ENCODE measurements at places on chromosomes 5 and 9.

DNA sequence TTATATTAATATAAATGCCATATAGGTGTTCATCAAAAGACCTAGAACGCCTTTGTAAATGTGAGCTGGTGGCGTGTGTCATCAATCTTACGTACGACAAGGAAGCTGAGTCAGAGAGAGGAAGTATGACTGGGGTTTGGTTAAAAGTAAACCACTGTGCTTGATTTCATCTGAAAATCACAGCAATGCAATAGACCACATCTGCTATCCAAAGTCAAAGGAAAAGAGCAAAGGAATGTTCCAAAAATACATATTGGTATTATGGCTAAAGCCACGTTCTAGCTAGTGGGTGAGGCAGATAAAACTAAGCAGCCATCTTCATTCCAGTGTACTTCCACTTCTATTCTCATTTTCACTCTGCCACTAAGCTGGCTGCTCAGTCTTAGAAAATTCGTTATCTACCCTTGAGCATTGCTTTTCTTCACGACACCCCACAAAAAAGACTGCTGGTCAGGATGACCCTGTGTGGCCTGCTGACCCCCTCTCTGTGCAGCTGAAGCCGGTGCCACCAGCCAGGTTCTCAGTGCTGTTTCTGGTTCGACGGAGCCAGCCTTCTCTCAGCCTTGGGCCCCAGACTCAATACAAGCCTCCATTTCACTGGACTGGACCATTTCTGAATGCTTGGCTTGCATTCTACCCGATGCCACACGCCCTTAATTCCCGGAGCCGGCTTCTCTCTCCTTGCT, 23.8 kb downstream of the SHC3 start:
- DNase-seq: peak; percentile 79

DNA sequence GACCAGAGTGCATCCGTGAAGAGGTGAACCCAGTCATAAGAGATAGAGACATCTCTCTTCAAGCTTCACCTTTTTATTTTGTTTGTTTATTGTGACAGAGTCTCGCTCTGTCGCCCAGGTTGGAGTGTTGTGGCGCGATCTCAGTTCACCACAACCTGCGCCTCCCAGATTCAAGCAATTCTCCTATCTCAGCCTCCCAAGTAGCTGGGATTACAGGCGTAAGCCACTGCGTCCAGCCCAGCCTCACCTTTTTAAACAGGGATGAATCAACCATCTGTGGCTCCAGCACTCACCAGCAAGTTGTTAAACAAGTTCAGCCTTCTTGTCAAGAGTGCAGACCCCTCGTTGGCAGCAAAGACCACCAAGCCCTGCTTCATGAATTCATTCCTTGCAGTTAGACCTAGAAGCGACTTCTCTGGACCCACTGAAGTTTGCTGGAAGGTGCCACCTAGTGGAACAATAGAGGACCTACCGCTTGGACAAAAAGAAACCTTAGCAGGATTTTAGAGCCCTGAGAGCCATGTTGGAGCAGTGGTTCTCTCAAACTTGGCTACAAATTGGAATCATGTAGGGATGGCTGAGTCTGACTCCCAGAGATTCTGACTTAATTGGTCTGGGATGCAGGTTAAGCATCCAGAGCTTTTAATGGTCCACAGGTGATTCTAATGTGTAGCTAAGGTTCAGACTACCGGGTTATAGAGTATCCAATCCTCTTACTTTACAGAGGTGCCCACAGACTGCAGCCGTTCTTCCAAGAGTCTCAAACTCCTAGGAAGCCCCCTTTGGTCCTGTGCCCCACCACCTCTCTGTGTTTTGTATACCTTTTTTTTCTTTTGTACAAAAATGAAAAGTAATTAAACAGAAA, 10.5 kb upstream of the GALNT10 start:
- DNase-seq: no peak

- no peak for DNase-seq
These were observed 34.3 kb downstream of the NTRK2 start for GRCh38 chr9:84703793-84704192.

- DNase-seq: no peak
These were observed 75.0 kb upstream of the IZUMO3 start for GRCh38 chr9:24620741-24621140.

DNA sequence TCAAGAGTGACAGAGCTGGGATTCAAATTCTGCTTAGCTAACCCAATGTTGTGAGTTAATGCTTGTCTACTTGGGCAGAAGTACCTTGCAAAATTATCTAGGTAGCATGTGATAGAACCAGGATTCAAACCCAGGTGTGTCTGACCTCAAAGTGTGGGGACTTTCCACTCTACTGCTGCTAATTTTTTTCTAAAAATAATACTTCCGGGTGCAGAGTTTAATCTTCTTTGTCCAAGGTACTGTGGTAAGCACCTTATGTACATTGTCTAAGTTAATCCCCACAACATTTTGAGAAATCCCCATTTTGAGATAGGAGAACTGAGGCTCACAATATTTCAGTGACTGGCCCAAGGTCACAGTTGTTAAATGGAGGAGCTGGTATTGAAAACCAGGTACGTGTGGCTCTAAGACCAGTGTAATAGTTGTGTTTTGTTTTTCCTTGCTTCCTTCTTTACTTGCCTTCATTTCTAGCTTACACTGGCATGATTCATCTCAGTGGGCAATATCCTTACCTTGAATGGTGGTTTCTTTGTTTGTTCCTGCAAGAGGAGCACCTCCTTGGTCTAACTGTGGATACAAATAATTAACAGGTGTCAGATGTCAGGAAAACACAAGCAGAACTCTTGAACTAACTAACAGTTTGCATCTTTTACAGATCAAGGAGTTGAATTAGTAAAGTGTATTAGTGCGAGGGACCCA, 7.5 kb downstream of the ALDOB start:
- no peak for DNase-seq

- DNase-seq: no peak
These were observed 287.7 kb downstream of the FBXL7 start for GRCh38 chr5:15787681-15788080.
